Stimulated activated CD8-positive, alpha-beta memory T cell treated with anti-CD3 and anti-CD28 coated beads, Interleukin-7, amount 100 ng/mL, for 1 hour (primary cell): ENCODE measurements at places on chromosomes 5 and 9.

DNA sequence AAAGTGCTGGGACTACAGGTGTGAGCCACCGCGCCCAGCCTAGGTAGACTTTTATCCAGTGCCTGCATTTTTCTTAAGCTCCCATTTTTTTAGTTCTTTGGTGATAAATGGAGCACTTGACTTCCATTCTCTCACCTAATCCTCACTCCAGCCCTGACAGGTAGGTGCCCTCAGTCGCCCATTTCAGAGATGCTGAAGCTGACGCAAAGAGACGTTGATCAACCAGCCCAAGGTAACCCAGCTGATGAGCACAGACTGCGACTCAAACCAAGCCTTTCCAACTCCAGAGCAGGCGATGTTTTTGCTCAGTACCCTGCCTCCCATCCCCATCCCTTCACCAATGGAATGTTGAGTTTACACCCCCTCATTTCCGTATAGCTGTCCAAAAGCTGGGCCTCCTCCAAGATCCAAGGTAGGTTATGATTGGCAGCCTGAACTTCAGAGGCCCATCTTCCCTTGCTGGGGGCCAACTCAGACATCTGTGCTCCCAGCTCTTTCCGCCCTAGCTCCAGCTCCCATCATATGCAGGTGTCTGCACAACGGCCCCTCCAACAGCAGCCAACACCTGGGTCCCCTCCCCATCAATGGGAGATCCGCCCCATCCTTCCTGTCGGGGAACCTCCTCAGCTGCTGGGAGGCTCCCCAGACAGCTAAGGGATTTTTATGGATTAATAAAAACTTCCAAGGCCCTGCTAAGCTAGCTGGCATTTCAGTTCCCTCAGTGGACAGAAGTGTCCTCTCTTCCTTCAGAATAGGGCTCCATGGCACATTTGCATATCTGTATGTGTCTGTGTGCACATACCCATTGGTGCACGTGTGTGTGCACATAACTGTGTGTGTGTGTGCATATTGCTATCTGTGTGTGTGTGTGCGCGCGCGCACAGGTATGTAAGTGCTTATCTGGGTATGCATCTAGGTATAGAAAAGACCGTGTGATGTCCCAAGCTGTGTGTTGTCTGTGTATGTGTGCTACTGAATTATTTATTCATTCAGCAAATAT is 39.3 kb upstream of the VDAC1 start:
- DNase-seq, result no peak

DNA sequence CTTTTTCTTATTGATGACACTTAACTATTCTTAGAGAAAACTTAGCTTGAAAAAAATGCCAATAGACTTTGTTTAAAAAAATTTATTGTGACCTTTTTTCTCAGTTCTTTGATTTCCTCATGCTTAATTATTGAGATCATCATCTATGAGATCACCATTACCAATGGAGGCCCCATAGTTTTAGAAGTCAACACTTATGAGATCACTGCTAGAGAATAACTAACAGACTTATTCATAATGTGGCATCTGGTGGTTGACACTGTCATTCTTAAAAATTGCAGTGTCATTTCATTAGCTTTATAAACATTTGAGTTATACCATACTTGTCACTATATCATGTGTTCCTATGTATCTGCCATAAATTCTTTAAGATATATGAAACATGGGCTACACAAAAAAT is 14.9 kb upstream of the FEM1C start:
- DNase-seq, result no peak

DNA sequence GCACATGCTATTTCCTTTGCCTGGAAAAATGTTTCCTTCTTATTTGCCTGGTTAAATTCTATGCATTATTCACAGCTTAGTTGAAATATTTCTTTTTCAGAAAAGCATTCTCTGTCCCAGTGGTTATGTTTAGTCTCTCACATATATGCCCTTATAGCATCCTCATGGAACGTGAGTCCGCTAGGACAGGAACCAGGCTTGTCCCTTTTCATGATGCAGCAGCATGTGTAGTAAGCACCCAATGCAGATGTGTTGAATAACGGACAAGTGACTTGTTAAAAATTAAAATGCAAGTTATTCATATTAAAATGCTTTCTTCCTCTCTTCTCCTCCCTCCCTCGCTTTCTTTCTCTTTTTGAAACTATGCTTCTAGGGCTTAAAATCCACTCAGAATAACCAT is 349.3 kb downstream of the GLIS3 start:
- DNase-seq, result no peak

GRCh38 chr9:83422527-83422926 is 115.7 kb downstream of the FRMD3 start:
- DNase-seq, result no peak

GRCh38 chr5:170315154-170315553 is 17.6 kb upstream of the LCP2 start:
- no peak for DNase-seq

DNA sequence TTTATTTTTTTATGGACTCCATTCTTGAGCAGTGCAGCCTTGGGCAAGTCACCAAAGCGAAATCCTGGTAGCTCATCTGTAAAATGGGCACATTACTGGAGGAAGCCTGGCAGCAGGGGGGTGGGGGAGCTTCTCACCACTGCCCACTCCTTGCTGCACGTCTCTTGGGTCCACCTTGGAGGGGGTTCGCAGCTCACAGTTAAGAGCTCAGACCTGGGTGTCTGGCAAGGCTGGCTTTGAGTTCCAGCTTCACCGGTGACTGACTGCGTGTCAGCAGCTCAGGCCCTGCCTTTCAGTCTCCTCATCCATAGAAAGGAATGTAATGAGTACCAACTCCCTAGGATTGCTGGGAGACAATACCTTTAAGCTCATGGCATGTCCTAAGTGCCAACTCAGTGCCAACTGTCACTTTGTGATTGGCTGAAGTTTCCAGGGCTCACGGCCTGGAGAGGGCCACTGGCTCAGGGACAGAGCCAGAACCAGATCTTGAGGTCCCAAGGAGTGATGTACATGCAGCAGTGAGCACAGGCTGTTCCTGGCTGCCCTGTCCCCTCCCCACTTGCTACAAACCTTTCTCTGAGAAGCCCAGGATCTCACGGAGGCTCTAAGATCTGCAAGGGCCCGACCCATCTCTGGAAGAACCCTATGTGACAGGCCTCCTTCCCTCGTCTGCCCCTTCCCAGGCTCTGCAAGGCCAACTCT is 72.9 kb downstream of the C9orf50 start:
- DNase-seq, result no peak

DNA sequence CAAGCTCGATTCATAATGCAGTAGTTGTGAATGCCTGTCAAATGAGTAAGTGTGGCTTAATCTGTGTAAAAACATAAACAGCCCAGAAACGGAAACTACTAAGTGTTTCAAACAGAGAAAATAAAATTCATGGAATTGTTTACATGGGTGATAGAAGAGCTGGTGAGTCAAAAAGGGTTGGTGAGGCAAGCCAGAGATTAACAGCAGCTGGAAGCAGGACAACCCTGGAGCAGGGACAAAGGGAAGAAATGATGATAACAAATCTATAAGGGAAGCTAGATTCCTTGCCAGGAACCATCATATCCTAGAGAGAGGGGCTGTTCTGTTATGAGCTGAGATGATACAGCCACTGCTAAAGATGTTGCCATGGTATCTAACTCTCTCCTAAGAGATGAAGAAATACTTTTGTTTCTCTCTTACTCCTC is 18.0 kb upstream of the PRR16 start:
- DNase-seq, result no peak

DNA sequence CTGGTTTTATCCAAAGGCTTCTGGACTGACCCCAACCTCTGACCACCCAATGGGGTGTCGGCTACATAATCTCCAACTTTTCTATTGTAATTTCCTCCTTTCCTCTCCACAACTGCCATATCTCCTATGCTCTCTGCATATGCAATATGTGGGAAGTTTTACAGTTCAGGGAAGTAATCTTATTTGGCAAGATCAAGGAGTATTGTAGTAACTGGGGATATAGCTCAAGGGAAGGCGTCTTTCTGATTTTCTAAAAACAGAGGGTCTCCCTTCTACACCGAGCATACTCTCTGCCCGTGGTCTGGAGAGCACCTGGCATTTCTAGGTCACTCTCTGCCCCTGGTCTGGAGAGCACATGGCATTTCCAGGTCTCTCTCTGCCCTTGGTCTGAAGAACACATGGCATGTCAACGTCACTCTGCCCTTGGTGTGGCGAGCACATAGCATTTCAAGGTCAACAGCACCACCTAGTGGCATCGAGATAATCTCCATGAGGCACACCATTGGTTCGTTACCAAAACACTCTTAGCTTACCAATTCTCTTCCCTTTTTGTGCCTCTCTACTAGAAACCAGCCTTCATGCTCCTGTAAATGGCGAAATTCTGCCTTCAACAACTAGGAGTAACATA is 616.4 kb upstream of the NUDT12 start:
- DNase-seq, result no peak

GRCh38 chr9:107627781-107628180 is 138.2 kb upstream of the KLF4 start:
- no peak for DNase-seq

- no peak for DNase-seq
Observed at GRCh38 chr5:19987612-19988361, at the start of gene CDH18. TSS of gene CDH18 (minus strand) at chr5:19988200. CDS start at chr5:19838986, 149,214 bp downstream.

- DNase-seq, result no peak
Observed at GRCh38 chr9:134166374-134166773, 2.0 kb upstream of the RNU6ATAC start.

GRCh38 chr9:119334745-119335144 is 34.5 kb downstream of the BRINP1 start:
- no peak for DNase-seq

- DNase-seq, result no peak
Observed at GRCh38 chr5:5421149-5421960, 1.1 kb upstream of the ICE1 start.

DNA sequence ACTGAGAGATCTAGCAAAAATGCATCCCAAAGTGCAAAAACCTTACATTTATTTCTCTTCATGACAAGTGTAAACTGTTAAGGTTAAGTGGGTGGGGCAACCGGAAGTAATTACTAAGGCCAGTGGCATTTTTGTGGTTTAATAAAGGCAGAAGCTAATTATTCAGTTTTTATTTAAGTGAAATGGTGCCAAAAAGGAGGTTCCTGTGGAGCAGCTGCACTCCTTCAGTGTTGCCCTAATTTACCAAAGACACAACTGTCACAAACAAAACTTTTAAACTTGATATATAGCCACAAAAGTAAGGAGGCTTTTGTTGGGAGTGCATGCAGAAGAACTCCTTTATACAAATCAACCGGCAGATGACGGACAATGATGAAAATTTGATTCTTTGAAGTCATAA is 81.6 kb downstream of the NDUFS4 start:
- no peak for DNase-seq

- no peak for DNase-seq
Observed at GRCh38 chr9:136273244-136273865, 27.7 kb upstream of the QSOX2 start.

GRCh38 chr5:154455585-154455984 is 9.8 kb downstream of the SAP30L start:
- DNase-seq, result no peak

DNA sequence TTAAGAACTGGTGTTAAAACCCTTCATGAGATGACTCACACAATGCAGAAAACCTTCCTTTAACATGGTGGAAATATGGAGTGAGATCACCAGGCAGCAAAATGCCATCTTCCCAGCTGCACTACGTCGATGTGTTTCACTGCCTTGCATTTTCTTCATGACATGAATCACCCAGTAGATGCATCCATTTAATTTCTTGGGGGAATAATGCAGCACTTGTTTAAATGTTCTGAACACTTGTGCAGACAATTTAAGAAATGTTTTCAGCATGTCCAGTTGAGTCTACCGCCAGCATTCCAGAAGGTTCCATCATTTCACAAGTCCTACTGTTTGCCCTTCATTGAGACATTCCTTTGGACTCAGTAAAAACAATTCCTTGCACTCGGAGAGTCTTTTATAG is 81.6 kb downstream of the ADAMTS16 start:
- no peak for DNase-seq

- no peak for DNase-seq
Observed at GRCh38 chr5:1371218-1371971, 26.5 kb upstream of the CLPTM1L start.

- DNase-seq, result no peak
Observed at GRCh38 chr5:110053824-110054223, 364.1 kb downstream of the MAN2A1 start.

DNA sequence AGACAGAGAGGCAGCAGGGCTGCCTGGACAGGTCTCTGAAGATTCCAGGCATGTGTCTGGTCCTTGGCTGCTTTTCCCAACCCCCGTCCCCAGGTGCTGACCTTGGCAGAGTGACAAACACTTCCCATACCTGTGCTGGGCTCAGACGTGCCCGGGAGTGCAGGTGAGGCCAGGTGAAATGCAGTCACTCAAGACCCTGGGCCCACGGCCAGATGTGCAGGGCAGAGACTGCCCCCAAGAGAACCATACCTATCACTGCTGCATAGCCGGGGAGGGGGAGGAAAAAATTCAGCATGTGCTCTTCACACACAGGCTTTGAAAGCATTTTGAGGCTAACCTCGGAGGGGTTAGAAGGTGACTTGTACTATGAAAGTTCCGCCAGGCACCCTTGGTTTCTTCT is 22.6 kb downstream of the CCNJL start:
- DNase-seq, result no peak

GRCh38 chr9:110802416-110803035 is 133.9 kb downstream of the MUSK start:
- no peak for DNase-seq

DNA sequence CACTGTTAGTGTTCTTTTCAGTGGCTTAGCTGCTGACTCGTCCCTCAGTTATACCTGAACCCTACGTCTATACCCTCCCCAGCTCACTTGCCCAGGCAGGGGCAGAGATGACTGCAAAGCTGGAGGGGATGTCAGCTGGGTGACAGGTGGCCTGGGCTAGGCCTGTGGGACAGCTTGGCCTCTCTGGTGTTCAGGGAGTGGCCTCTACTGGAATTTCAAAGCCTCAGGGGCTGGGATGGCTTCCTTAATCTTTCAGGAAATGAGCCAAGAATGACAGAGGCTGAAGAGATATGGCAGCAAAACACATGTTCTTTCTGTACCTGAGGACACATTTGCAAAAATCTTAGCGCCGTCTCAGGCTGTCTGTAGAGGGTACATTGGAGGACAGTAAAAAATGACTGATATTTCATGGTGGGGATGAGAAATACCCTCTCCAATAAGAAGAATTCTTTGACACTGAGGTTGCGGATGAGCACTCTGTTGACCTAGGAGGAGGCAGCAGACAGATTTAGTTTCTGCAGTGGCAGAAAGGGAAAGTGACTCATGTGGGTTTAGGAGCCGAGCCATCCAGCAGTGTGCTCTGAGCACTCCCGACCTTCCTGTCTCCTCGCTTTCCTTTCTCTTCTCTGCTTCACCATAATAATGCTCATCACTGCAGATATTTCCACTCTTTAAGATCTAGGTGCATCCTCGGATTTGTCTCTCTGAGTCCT is 54.4 kb downstream of the ENTREP1 start:
- no peak for DNase-seq

GRCh38 chr5:160088805-160089204 is 30.4 kb downstream of the PWWP2A start:
- DNase-seq, result no peak

GRCh38 chr9:11933926-11934325 is 759.3 kb upstream of the TYRP1 start:
- DNase-seq, result no peak
